GF-D8 (cell line): ENCODE measurements at places on chromosomes 4 and X.

DNA sequence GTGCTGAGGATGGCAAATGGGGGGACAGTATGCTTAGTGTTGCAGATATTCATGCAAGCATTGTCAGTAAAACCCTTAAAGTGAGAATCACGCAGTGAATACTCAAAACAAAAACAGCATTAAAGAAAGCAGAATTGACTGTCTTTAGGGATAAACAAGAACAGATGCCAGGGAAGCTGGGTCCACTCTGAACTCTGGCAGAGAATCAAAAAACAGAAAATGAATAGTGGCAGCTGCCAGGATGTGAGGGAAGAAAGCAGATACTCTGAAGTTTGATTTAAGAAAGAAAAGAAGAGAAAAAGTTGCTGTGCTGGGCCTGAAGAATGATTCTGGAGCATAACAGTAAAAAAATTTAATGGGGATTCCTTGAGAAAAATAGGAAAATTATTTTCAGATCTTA, 131.5 kb downstream of the GABRA2 start:
- DNase-seq: no peak

DNA sequence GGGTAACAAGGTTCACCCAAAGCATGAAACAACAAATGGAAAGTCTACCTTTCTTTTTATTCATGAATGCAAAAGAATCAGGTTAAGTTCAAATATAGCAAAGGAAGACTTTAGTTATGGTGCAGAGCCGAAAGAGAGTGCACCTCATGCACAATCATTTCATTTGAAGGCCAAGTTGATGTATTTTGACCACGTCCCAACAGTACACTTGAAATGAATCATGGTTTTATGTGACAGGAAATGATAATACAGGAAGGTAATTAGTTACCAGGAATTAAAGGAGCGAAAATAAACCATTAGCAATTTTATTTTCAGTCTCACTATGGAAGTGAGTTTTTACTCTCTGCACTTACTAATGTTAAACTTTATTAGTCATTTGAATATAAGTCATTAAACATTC, 281.2 kb upstream of the DIAPH2 start:
- DNase-seq: no peak

DNA sequence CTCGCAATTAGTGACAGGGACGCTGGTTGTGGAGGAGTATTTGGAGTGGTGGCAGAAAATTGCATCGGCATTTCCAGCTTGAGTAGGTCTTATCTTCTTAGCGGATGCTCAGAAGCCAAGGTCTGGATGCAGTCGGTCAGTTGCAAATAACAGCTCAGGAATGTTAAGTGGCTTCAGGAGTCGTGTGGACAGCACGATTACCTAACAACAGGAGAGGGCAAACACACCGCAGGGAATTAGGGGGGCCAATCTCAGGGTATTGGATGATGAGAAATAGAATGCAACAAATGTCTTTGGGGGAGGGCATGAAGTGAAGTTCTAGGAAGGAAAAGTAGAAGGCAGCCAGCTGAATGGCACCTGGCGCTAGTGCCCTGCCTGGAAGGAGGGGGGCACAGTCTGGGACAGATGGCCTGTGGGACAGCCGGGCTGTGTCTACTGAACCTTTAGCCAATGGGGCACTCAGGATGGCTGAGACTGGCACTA, 11.8 kb downstream of the RASL11B start:
- no peak for DNase-seq

DNA sequence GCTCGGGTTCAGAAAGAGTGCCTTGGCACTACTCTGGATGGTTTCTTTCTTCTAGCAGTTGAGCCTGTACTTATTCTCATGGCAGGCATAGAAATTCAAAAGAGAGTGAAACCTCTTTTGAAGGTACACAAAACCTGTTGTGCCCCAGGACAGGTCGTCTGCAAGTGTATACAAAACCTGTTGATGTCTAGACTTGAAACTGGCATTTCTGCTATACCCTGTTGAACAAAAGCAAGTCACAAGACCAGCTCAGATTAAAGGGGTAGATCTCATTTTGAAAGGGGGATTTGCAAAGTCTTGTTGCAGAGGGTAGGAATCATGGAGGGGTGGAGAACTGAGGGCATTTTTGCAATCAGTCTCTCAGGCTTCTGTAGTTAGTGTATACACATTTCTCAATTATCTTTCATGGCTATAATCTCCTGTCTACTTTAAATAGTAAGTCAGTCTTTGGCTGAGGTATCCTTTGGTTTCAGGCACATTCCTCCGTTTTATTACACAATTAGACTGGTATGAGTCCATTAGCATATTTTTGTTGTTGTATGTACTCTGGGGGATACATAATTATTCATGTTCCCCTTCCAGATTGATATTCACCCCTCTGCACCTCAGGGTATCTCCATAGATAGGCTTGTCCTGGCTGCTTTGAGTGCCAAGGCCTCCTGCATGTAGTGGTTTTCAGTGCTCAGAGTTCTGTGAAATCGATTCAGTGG, 251.4 kb downstream of the DTHD1 start:
- DNase-seq: no peak

DNA sequence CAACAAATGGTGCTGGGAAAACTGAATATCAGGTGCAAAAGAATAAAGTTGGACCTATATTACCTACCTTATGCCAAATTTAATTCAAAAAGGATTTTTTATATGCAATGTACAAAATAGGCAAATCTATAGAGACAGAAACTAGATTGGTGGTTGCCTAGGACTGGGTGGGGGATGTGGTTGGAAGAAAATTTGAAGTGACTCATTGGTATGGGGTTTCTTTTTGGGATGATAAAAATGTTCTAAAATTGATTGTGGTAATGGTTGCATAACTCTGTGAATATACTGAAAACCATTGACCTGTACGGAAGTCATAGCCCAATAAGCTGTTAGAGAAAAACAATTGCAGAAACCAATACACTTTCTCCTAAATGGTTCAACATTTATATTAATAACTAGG, 72.1 kb downstream of the COL4A5 start:
- DNase-seq: no peak

GRCh38 chrX:139930401-139930800, 2.5 kb downstream of the ATP11C start:
- DNase-seq: no peak

- DNase-seq: no peak
These were observed 24.6 kb downstream of the ZNF630 start for GRCh38 chrX:48046846-48047245.

DNA sequence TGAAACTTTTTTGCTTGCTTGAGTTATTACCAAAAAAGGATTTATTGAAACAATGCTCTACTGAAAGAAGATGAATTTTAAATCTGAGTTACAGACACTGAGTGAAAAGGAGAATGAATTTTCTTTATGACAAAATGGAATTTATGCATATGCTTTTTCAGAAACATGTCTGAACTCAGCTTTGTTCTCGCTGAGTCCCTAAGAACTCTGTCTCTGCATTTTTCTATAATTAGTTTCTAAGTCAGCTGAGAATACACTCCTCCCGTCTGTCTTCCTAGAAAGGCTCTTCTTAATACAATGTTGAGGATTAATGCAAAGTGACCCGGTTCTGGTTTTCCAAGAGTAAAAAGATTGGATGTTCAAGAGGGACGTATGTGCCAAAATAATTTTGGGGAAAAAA, 463.5 kb downstream of the NKX6-1 start:
- no peak for DNase-seq

DNA sequence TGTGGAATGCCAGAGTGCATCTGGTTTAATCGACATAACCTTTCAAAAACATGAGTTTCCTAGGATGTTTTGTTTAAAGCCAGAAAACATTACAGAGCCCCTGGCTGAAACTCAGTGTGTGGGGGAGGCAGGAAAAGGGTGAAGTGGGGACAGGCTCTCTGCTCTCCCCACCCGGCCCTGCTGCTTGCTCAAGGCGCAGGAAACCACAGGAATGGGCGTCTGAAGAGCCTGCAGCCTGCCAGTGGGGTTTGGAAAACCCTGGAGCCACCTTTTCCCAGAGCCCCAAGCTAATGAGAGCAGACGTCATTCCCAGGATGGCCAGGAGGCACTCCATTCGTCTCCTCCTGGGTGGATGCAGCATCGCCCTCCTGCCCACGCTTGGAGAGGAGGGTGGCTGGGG, 240.6 kb downstream of the AFAP1 start:
- no peak for DNase-seq

GRCh38 chr4:1092983-1093361, 20.4 kb downstream of the RNF212 start:
- DNase-seq: no peak

GRCh38 chr4:4687100-4687499, 145.3 kb upstream of the STX18 start:
- DNase-seq: no peak

GRCh38 chr4:128468123-128468989, 180.7 kb upstream of the PGRMC2 start:
- DNase-seq: no peak

DNA sequence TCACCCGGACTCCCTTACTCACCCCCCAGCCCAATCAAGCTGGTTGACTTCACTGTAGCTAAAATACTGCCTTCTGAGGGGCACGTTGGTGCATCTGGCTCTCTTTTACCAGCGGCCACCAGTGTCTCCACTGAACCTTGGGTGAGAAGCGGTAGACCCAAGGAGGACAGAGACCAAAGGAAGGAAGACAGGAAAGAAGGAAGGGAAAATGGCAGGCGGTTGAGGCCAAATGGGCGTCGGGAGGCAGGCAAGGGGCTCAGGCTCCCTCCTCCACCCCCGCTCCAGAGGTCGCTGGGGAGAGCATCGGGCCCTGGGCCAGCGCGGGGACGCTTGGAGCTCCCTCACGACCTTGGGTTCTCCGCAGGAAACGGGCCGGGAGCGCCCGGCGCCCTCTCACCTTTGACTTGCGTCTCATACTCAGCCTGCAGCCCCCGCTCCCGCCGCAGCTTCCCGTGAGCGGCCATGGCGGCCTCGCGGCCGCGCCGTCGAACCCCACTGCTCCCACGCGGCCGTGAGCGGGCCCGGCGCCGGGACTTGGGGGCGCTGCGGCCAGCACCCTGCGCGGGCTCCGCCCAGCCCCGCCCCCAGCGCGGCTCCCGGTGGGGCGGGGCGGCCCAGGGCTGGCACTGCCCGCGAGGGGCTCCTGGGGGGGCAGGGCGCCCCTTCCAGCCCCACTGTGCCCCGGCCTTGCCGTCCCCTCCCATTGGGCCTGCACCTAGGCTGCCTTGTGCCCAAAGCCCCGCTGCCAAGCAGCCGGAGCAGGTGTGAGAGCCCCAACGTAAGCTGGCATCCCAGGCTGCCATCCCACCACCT, at the start of gene ARHGAP4:
Gene ARHGAP4, minus strand, starts transcription at position 526 of the 813 bp plus-strand sequence. Its CDS starts 62 bp downstream, at position 464.
- no peak for DNase-seq

GRCh38 chr4:65999518-65999871, 329.2 kb upstream of the EPHA5 start:
- DNase-seq: no peak

GRCh38 chrX:24405959-24406358, 45.5 kb downstream of the SUPT20HL1 start:
- DNase-seq: no peak

GRCh38 chr4:25710637-25711036, 55.0 kb downstream of the SLC34A2 start:
- DNase-seq: no peak

GRCh38 chrX:24566240-24566639, 80.9 kb downstream of the PCYT1B start:
- DNase-seq: no peak

DNA sequence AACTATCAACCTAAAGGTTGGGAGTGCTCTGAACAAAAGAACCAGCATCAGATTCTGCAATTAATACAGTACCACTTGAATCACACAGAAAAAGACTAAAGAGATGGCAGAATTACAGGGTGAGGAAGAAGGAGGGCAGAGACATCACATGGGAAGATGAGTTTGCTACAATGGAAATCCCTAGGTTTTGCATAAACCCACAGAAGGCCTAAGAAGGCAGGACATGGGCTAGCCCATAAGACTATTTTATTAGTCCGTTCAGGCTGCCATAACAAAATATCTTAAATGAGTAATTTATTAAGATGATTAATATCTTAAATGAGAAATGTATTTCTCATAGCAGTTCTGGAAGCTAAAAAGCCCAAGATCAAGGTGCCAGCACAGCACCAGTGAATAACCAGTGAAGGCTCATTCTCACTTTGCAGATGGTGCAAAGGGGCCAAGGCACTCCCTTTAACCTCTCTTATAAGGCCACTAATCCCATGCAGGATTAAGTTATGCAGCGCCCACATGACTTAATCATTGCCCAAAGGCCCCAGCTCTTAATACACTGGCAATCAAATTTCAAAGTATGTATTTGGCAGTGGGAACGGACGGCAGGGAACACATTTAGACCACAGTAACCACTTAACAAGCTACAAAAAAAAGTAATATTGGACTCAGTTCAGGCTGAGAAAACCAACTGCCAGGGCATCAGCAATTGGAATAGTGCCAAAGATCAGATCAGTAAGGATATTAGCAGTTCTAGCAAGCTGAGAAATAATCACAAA, 47.6 kb upstream of the NEUROG2 start:
- no peak for DNase-seq

- DNase-seq: no peak
These were observed 69.8 kb downstream of the GPAT3 start for GRCh38 chr4:83605744-83606172.

DNA sequence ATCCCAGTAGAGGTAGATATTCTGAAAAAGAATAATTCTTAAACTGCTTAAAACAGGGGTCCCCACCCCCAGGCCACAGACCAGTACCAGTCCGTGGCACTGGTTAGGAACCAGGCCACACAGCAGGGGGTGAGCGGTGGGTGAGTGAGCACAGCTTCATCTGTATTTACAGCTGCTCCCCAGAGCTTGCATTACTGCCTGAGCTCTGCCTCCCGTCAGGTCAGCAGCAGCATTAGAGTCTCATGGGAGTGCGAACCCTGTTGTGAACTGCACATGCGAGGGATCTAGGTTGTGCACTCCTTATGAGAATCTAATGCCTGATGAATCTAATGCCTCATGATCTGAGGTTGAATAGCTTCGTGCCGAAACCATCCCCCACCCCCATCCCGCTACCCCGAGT, 76.8 kb downstream of the FAM114A1 start:
- no peak for DNase-seq

GRCh38 chrX:153688071-153688470, 345 bp downstream of the SLC6A8 start:
- DNase-seq: no peak

GRCh38 chrX:3787856-3788255, 74.4 kb upstream of the PRKX start:
- no peak for DNase-seq

DNA sequence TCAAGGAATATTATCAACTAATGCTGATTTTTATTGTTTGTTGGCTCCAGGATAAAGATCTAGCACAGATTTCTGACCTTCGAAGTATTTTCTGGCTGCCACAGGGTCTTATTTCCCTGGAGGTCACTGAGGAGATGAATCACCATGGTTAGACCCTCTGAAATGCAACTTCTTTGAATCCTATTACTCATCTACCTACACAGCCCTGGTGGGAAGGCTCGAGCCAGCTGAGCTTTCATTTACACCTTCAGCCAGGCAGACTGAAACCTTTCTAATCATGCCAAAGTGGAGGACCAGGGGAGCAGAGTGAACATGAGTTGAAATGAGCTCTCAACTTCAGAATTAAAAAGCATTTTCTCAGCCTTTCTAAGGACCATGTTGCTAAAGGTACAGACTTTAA, 130.5 kb downstream of the SMIM20 start:
- DNase-seq: no peak

DNA sequence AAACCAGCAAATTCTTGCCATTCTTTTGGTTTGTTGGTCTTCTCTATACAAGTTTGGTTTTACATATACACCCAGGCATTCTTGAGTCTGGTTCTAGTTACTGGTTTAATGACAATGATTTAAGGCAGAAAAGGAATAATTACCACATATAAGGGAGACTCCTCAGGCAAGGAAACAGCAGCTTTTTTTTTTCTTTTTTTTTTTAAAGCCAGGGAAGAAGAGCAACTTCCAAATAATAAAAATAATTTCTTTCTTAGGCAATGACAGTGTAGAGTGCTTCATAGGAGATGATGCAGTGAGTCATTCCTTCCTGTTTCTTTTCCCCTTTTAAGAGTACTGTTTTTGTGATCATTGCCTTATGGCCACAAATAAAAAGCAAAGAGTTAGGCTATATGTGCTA, 289.7 kb downstream of the DKK2 start:
- DNase-seq: no peak
